ENCODE measurements at places on chromosomes 11 and 22.
A peak's percentile ranks its signal among the peaks of the same experiment; 100 is the strongest.

- no peak for DNase-seq
Measured at GRCh38 chr11:103494491-103494890, 385.3 kb downstream of the DYNC2H1 start.

- peak; percentile 53 for DNase-seq
Measured at GRCh38 chr11:1574238-1574932, 2.3 kb upstream of the DUSP8 start.

- no peak for DNase-seq
Measured at GRCh38 chr11:45274206-45274605, 11.9 kb downstream of the SYT13 start.

GRCh38 chr22:39003165-39003638, 10.9 kb upstream of the APOBEC3C start:
- DNase-seq, result peak; percentile 68

DNA sequence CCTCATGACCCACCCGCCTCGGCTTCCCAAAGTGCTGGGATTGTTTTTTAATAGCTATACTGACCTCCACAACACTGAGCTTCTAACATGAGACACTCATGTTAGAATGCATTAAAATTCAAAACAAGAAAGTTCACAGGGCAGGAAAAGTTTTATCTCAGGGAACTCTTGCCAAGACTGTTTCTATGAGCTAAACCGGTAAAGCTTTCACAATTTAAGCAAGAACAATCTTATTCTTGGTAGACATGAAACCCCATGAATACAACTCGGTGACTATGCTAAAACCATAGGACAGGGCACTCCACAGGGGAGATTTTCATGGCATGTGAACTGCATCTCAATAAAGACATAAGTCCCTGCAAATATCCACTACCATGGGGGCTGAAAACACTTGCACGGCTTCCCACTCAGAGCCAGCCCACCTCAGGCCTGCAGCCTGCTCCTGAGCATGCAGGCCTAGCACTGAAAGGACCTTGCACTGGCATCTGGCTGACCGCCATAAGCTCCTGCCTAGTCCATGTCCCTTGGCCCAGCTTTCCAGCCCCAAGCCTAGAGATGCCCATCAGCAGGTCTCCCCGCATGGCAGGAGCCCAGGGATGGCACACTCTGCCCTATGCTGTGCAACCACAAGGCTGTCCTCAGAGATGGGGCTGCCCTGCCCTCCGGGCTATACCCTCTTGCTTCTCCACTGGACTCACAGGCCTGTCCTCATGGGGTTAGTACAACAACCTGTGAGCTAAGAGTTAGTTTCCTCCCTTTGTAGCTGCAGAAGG, 58.4 kb downstream of the DGCR2 start:
- DNase-seq, result no peak

GRCh38 chr11:2107521-2107920, 31.7 kb downstream of the IGF2 start:
- no peak for DNase-seq

GRCh38 chr22:22021162-22021750, 38.7 kb upstream of the TOP3B start:
- no peak for DNase-seq

DNA sequence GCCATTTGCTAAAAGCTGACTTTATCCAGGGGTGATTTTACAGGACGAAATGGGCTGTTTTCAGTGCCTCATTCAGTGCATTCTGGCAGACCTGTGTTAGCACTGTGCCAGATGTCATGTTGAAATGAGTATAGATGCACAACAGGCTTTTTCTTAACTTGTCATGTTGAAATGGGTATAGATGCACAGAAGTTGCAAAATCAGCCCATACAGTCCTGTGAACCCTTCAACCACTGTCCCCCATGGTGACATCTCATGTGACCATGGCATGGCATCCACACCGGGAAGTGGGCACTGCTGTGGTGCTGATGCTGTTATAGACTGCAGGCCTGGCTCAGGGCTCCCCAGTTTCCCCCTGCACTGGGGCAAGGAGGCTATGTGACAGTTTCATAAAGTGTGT, 2.5 kb downstream of the TALDO1 start:
- DNase-seq, result no peak
